ENCODE measurements at places on chromosomes 2 and 18. TPM values are rescaled to one million over a fixed set of nuclear protein-coding genes. Genes with fewer than 3 reads are reported as not detected.

- H3K4me3 ChIP-seq: 0 out of 2 replicates have a peak overlapping the region, but pooled peaks have one; percentile 31
- H3K27ac ChIP-seq: no peak overlapping the region
- H3K36me3 ChIP-seq: no peaks in the 10 kb centered on the region
- no peaks in the 10 kb centered on the region for H3K4me1 ChIP-seq
These were observed 93.3 kb downstream of the CTAGE1 start for GRCh38 chr18:22324191-22325131.

- H3K27ac ChIP-seq: no peak overlapping the region
- no peaks in the 10 kb centered on the region for H3K27me3 ChIP-seq
- no peaks in the 10 kb centered on the region for H3K4me1 ChIP-seq
- no peak for DNase-seq
- no peaks in the 10 kb centered on the region for H3K36me3 ChIP-seq
- H3K4me3 ChIP-seq: no peak overlapping the region
These were observed 71.7 kb upstream of the ABCA12 start for GRCh38 chr2:215210082-215210481.

COMMD1 gene
- total RNA-seq: 40.5 TPM

DNA sequence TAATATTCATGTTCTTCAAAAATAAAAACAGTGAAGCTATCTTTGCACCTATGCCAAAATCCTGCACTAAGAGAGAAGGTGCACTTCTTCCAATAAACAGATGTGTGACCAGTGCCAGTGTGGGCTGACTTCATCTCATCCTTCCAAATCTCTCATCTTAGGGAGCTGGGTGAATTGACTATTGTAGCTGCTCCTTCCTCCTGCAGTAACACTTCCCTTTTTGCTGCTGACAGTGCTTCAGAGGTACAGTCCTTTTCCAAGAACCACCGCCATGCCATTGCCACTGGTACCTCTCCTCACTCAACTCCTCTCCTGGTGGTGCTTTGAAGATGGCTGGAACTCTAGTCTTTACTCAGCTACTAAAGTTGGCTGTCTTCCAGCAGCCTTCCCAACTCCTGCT lies 42.1 kb upstream of the ARHGAP25 start:
- H3K4me1 ChIP-seq: no peaks in the 10 kb centered on the region
- H3K4me3 ChIP-seq: no peak overlapping the region
- no peaks in the 10 kb centered on the region for H3K36me3 ChIP-seq
- peaks cover 9% of the 10 kb centered on the region for H3K27me3 ChIP-seq
